ENCODE measurements at places on chromosomes 12 and 14.

GRCh38 chr12:10153271-10154144 is 18.4 kb downstream of the OLR1 start:
- peak; percentile 20 for DNase-seq

- DNase-seq, result no peak
Measured at GRCh38 chr14:57634335-57634734, 140.7 kb upstream of the CCDC198 start.

GRCh38 chr12:12909228-12909994 is 18.0 kb downstream of the GPRC5A start:
- DNase-seq, result no peak

DNA sequence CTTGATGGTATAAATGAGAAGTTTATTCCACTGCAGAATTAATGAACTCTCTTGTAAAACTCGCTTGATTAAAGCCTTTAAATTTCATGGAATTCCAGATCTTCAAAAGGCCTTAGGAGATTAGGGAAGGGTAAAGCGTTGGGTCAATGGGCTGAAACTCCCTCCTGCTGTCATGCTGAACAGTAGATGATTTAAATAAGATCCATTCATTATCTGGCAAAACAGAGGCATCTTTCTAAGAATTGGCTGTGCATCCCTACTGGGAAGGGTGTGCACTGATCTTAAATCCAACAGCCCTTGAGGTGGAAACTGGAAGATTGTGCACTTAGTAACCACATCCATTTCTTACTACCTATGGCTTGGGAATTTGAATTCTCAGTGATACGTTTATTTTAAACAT is 56.0 kb downstream of the PLCZ1 start:
- DNase-seq, result no peak

DNA sequence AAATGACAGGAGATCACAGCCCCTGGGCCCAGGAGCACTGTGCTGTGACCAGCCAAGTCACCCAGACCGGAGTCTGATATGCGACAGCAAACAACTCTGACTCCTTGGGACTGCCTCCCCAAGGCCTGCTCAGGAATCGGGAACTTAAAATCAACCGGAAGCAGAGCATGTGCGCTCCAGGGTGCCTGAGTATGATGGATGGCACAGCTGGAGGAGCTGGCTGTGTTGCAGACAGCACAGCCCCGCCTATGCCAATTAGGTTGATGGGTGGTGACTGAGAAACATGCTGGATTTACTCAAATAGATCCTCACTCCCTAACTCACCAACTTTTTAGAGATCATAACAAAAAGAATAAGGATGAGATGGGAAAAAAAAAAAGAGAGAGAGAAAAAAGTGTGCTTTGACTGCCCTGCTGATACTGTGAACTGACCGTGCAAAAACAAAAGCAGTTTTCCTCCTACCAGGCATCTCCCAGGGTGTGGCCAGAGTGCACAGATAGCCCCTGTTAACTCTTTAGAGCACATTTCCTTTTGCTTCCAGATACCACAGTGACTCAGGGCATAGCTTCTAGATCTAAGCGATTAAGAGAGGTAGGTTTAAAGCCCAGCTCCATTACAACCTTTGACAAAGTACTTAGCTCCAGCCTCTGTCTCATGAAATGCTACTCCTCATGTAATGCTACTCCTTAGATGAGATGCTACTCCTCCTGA is 27.4 kb upstream of the STON2 start:
- DNase-seq, result no peak

GRCh38 chr12:132953163-132953425 is 3.0 kb downstream of the ZNF605 start:
- DNase-seq, result no peak

DNA sequence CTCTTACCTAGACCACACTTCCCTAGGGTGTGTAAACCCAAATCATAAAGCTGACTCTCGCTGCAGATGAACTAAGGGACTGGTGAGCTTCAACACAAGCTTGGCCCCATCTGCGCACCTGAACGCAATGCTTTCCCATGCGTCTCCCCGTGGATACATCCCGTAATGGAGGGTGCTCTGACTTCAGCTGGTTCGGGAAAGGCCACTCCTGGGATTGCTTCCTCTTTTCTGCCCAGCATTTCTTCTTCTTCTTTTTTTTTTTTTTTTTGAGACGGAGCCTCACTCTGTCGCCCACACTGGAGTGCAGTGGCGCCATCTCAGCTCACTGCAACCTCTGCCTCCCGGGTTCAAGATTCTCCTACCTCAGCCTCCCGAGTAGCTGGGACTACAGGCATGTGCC is 27.7 kb upstream of the ETFBKMT start:
- DNase-seq, result no peak

- DNase-seq, result no peak
Measured at GRCh38 chr12:51449580-51450246, 25.1 kb downstream of the SLC4A8 start.

DNA sequence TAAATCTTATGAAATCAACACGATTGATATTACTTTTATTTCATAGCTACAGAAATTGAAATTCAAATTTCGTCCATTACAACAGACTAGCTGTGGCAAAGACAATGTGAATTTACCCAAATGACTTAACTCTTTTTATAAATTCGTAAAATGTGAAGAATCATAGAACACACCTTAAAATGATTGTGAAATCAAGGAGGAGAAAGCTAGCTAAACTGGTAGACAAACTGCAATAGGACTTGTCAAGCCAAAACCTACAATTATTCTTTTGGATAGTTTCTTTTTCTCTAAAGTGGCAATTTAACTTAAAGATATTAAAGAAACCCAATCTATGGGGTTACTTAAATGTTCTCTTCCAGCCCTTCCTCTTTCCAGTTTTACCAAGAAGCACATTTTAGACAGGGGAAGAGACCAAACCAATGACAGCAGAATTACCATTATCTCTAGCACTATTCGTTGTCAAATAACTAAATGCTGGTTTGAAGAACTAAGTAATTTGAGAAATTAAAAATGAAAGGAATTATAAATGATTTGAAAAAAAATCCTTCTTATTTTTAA is 807 bp upstream of the SLC16A7 start:
- DNase-seq, result no peak

GRCh38 chr14:92690171-92691011 is 58.0 kb downstream of the LGMN start:
- no peak for DNase-seq

GRCh38 chr12:39294715-39295114 is 148.2 kb downstream of the KIF21A start:
- DNase-seq, result no peak

GRCh38 chr12:103175625-103176024 is 218.2 kb downstream of the ASCL1 start:
- DNase-seq, result no peak

Data from D721Med (cell line).